Activated T-cell treated with anti-CD3 and anti-CD28 coated beads for 48 hours (primary cell): ENCODE measurements at places on chromosomes 6 and 20.

- DNase-seq = no peak
Observed at GRCh38 chr6:159463119-159463829, 229.8 kb downstream of the SOD2 start.

DNA sequence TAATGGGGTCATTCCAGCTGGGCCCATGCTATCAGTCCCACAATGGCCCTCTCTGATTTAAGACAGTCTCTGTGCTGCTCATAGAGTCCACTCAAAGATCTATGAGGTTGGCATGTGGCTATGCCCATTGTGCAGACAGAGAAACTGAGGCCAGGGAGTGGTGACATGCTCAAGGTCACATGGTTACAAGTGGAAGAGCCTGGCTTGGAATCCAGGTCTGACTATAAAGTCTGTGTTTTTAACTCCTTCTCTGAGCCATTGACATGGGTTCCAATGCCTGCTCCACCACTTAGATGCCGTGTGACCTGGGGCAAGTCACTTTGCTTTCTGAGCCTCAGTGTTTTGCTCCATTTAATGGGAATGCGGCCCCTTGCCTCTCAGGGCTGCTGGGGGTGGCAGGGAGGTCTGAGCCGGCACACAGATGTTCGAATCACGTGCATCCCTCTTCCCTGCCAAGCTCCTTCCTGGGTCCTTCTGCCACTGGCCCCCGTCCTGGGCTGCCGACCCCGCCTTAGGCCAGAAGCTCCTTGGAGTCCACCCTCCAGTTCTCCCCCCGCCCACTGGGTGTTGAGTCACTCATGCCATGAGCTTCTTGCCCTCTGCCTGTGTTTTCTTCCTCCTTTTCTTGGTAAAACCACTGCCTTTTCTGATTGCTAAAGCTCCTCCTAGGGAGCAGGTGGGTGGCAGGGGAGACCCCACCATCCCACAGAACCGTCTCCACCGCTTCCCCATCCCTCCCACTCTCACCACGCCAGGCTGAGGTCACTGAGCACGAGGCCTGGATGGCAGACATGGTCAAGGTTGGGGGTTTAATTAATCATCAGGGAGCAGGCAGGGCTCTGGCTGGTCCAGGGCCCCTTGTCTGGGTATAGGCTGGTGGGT is 35.7 kb downstream of the CEBPB start:
- peak; percentile 6 for DNase-seq

GRCh38 chr20:12821249-12821648 is 187.5 kb upstream of the SPTLC3 start:
- no peak for DNase-seq

GRCh38 chr20:414161-414560 is 6.1 kb downstream of the RBCK1 start:
- DNase-seq = no peak

DNA sequence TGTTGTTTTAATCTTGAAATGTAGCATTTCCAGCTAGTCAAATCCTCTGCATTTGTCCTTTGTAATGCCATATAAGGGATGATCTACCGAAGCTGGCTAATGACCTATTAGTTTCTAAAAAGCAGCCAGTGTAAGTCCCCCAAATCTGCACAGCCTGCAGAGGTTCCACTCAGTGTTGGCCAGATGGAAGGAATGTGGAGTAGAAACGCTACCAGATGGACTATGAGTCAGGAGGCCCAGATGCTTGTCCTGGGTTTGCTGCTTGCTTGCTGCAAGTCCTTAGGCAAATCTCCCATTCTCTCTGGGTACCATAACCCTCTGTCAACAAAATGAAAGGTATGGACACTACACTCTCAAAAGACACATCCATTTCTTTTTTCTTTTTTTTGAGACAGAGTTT is 149.8 kb downstream of the BTBD9 start:
- DNase-seq = no peak

- no peak for DNase-seq
Observed at GRCh38 chr6:32937230-32937633, 3.6 kb downstream of the HLA-DMB start.

GRCh38 chr6:161303628-161304340 is 29.9 kb upstream of the AGPAT4 start:
- no peak for DNase-seq

DNA sequence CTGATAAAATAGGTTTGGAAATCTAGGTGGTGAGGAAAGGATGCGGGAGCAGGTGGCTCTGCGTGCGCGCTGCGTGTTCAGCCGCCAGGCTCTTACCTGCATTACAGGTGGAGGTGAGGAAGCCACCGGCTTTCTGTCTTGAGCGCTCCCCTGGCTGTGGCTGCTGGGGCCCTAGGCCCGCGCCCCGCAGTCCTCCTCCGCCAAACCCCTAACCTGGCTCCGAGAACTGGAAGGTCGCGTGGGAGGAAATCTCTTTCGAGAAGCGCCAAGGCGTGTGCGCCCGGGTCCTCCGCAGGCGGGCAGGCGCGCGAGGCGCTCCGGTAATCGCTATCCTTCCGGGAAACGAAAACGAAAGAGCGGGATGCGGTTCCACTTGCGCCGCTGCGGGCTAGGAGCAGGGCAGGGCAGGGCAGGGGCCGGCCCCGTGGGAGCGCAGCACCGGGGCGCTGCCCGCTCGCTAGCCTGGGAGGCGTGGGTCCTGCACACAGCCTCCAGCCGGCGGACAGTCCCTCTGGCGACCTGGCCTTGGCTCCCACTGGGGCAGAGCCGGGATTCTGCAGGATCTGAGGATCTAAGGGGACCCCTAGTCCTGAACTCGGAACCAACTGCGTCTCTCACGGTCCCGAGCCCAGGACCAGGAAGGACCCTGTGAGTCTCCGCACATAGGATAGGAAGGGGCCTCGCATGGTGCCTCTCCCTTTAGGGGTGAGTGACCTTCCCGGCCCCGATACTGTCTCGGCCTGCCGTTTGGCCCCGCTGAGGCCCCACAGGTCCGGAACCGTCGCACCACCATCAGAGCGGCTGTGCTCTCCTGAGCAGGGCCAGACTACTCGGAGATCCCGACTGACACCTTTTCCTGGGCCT is at the start of gene ETV7:
TSS of gene ETV7 (minus strand) at position 230 of the 864 bp plus-strand sequence. CDS start at position 102, 128 bp downstream.
- DNase-seq = peak; percentile 22

DNA sequence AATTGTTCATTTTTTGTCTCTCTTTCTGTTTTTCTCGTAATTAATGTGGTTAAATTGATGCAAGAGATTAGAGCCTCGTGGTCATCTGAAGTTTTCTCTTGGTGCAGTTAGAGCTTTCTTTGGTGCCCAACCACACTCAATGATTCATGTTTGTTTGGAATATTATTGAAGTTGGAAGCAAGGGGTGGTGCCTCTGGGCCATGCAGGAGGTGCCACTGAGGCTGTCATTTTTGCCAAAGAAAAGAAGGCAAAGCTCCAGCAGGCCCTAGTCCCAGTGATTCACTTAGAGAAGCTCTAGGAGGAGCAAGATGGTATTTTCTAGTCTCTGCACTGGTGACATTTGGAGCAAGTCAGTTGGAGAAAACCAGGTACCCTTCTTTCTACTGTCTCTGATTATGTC is 144.5 kb upstream of the RALGAPA2 start:
- DNase-seq = no peak

DNA sequence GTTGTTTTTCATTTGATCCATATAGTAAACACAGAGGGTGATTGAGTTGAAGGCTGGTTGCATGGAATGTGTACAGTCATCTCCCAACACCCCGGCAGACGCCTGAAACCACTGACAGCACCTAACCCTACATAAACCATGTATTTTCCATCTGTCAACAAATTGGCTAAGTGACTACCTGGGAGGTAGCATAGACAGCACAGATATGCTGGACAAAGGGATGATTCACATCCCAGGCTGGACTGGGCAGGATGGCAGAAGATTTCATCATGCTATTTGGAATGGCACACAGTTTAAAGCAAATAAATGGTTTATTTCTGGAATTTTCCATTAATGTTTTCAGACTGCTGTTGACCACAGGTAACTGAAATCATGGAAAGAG is 4.4 kb upstream of the VIP start:
- no peak for DNase-seq
